T-cell (primary cell): ENCODE measurements at places on chromosomes 6 and 20. TPM values are rescaled to one million over a fixed set of nuclear protein-coding genes. Genes with fewer than 3 reads are reported as not detected.
A peak's percentile ranks its signal among the peaks of the same experiment; 100 is the strongest.

The GTF2H4 gene
- total RNA-seq = 15.8 TPM

The IMPG1 gene
- not detected for total RNA-seq

The SEMG1 gene
- not detected for total RNA-seq

The C20orf141 gene
- not detected for total RNA-seq

The OLIG3 gene
- total RNA-seq = not detected

The SLC25A27 gene
- total RNA-seq = 0.85 TPM

The HLA-DQA1 gene
- 6.9 TPM for total RNA-seq

The FAM83B gene
- total RNA-seq = not detected

The CD164 gene
- total RNA-seq = 194 TPM

DNA sequence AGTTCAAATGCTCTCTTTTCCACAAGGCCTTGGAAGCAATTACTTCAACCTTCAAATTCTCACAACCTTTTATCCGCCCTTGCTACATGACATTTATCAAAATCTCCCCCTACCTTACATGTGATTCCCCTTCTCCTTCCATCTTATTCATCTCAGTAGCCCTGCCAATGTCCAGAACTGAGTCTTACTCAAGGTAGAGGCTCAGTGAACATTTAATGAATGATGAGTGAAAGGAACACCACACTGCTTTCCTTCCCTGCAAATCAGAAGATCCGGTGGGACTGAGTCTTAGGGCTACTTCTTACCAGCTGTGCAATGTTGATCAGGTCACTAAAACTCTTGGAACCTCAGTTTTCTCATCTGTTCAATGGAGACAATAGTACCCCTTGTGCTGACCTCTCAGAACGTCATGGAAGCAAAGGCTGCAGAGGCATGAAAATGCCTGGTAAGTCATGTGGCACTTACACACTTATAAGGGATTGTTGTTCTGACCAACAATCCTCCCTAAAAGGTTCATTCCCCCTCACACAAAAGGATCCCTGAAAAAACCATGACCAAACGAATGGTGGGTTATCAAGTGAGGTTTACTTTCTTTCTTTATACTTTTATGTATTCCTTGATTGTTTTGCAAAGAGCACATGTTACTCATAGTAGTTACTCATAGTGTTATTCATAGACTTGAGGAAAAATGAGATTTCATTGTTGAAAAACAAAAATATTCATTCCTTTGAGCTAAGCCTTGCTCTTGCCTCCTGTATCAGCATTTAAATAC, 6.5 kb downstream of the MDGA1 start:
- no peak overlapping the region for H3K4me3 ChIP-seq
- peaks cover 9% of the 10 kb centered on the region for H3K27me3 ChIP-seq
- no peak overlapping the region for H3K27ac ChIP-seq
- H3K4me1 ChIP-seq = peaks cover 23% of the 10 kb centered on the region

DNA sequence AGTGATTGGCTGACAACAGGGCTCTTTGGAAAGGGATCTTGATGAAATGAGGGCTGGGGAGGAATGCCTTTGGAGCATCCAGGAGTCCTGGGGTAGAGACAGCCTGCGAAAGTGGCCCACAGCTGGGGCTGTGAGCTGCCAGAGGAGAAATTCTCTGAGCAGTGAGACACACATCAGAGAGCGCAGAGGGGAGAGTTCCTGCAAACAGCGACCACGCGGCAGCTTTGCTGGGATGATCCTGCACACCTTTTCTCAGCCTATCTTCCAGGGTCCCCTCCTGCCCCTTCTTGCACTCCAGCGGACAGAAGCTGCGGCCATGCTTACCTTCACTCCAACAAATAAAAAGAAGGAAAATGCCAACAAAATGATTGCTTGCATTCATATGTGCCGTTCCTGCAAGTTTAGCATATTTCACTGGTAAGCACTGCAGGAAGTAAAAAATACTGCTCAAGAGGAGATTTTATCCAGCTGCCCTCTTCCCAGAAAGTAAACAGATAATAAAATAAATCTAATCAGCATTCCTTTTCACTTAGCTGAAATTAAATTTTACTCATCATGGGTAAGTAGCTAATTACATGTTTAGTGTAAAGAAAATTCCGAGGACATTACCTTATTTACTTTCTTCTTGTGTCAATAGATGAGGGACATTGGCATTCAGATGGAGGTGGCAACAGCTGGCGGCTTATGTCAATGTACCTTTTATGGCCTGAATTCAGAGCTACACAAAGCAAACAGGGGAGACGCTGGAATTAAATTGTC, 339.9 kb upstream of the ARID1B start:
- no peaks in the 10 kb centered on the region for H3K4me1 ChIP-seq
- H3K36me3 ChIP-seq = no peaks in the 10 kb centered on the region
- no peak for DNase-seq
- H3K27ac ChIP-seq = no peak overlapping the region
- H3K27me3 ChIP-seq = no peaks in the 10 kb centered on the region
- H3K4me3 ChIP-seq = no peak overlapping the region

GRCh38 chr6:52595000-52595795, 18.3 kb upstream of the TRAM2 start:
- no peak overlapping the region for H3K27ac ChIP-seq
- no peak overlapping the region for H3K4me3 ChIP-seq

- no peak for DNase-seq
- no peak overlapping the region for H3K4me3 ChIP-seq
- no peaks in the 10 kb centered on the region for H3K36me3 ChIP-seq
Measured at GRCh38 chr6:113903666-113904330, 46.7 kb downstream of the MARCKS start.

GRCh38 chr6:70811788-70812187, 144.1 kb downstream of the SMAP1 start:
- no peaks in the 10 kb centered on the region for H3K27me3 ChIP-seq
- no peak overlapping the region for H3K27ac ChIP-seq
- H3K4me1 ChIP-seq = no peaks in the 10 kb centered on the region
- no peaks in the 10 kb centered on the region for H3K36me3 ChIP-seq

GRCh38 chr6:45377043-45377553, 636 bp downstream of the SUPT3H start:
- H3K4me1 ChIP-seq = peaks cover 4% of the 10 kb centered on the region
- peak overlapping the region; percentile 91 for H3K4me3 ChIP-seq
- H3K27ac ChIP-seq = peak overlapping the region; percentile 97
- H3K27me3 ChIP-seq = no peaks in the 10 kb centered on the region

GRCh38 chr6:22251348-22251747, 45.5 kb downstream of the PRL start:
- H3K27ac ChIP-seq = no peak overlapping the region
- no peaks in the 10 kb centered on the region for H3K4me1 ChIP-seq
- no peaks in the 10 kb centered on the region for H3K36me3 ChIP-seq
- no peak for DNase-seq
- H3K27me3 ChIP-seq = no peaks in the 10 kb centered on the region

- no peak overlapping the region for H3K4me3 ChIP-seq
- H3K4me1 ChIP-seq = no peaks in the 10 kb centered on the region
- no peak for DNase-seq
- H3K36me3 ChIP-seq = no peaks in the 10 kb centered on the region
- no peaks in the 10 kb centered on the region for H3K27me3 ChIP-seq
Measured at GRCh38 chr6:131112249-131112648, 23.0 kb upstream of the AKAP7 start.

DNA sequence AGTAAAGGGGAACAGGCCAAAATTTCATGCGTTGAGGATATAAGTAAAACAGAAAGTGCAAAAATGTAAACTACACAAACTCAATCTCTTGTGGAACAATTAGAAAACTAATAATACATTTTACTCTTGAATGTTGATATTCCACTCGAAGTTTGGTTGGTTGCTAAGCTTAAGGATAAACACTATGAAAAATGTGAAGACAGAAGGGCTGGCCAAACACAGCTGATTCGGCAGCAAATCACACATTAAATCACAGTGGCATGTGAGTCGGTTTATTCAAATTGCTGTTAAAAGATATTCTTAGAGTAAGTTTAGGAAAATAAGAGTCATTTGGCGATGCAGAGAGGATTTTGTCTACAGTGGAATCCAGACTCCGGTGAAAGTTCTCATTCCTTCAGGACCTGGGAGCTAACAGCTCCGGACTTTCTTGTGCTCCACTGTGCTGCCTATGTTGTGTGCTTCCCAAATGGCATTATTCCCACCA, 1.4 kb upstream of the EPM2A start:
- H3K4me3 ChIP-seq = no peak overlapping the region
- H3K27ac ChIP-seq = peak overlapping the region; percentile 88
- DNase-seq = no peak
- H3K4me1 ChIP-seq = peaks cover 4% of the 10 kb centered on the region

- H3K27me3 ChIP-seq = no peaks in the 10 kb centered on the region
- peak; percentile 28 for DNase-seq
- H3K4me1 ChIP-seq = peaks cover 36% of the 10 kb centered on the region
- no peaks in the 10 kb centered on the region for H3K36me3 ChIP-seq
Measured at GRCh38 chr6:15326067-15326614, 80.3 kb downstream of the JARID2 start.

- no peak overlapping the region for H3K27ac ChIP-seq
- no peaks in the 10 kb centered on the region for H3K4me1 ChIP-seq
- H3K36me3 ChIP-seq = no peaks in the 10 kb centered on the region
- no peak overlapping the region for H3K4me3 ChIP-seq
- H3K27me3 ChIP-seq = no peaks in the 10 kb centered on the region
- no peak for DNase-seq
Measured at GRCh38 chr6:36788186-36788585, 51.1 kb downstream of the CPNE5 start.

DNA sequence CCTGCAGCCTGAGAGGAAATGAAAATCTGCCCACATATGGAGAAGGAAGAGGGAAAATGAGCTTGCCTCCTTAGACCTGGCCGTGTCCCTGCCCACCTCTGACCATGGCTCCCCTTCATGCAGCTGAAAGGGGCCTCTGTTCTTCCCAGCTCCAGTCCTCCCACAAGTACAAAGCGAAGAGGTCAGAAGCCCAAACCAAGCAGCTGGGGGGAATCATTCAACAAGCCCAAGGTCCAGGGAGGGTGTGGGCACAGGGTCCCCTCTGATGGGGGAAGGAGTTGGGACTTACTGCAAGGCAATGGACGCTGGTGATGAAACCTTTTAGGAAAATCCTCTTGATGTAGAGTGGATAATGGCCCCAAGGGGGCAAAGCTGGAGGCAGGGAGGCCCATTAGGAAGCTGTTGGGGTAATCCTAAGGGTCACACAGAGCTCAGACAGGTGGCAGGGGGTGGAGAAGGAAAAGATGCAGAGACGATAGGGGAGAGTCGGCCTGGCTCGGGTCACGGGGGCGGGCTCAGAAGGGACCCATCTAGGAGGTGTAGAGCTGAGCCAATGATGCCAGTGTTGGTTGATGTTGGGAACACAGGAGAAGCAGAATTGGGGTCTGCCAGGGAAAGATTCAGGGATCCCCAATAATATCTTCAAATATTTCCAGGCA, 16.1 kb upstream of the GRM4 start:
- H3K27me3 ChIP-seq = no peaks in the 10 kb centered on the region
- no peaks in the 10 kb centered on the region for H3K36me3 ChIP-seq
- H3K4me3 ChIP-seq = no peak overlapping the region
- peaks cover 4% of the 10 kb centered on the region for H3K4me1 ChIP-seq

DNA sequence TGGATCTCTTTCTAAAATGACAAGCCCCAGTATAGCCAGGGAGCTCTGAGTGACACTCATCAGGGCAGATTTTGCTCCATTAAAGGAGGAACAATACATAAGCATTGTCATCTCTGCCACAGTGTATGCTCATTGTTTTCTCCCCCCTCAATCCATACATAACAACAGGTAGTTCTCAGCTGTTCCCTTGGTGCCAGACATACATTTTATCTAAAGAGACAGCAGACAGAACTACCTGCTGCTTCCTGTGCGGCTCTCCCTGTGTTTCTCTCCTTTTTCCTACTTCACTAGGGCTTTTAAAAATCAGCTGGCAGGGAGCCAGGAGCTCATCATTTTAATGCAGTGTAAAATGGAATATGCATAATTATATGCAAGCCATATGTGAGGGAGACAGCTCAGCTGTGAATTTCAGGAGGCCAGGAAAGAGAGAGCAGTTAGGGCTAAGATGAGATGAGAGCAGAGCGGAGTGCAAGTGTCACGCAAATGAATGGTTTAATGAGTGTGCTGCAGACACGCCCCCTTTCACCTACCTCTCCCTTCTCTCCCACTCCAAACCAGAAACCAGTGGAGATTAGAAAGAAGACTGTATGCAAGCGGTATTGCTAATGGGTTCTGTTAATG, 96.0 kb downstream of the SOBP start:
- H3K36me3 ChIP-seq = no peaks in the 10 kb centered on the region
- no peaks in the 10 kb centered on the region for H3K27me3 ChIP-seq
- H3K4me3 ChIP-seq = no peak overlapping the region
